ENCODE measurements at places on chromosomes 3 and 15. TPM values are rescaled to one million over a fixed set of nuclear protein-coding genes. Genes with fewer than 3 reads are reported as not detected.

Gene ZIC1
- not detected for total RNA-seq

Gene TCAIM
- 25.0 TPM for total RNA-seq

Gene CEP152
- total RNA-seq, result 8.3 TPM

Gene TERC
- 186 TPM for total RNA-seq

Gene FETUB
- total RNA-seq, result 9.0 TPM

Gene MRPL47
- 29.4 TPM for total RNA-seq

Gene PPM1L
- 14.9 TPM for total RNA-seq

Gene MYO5C
- total RNA-seq, result 23.8 TPM

Gene SH3GL3
- 0.57 TPM for total RNA-seq

Gene UACA
- total RNA-seq, result 18.3 TPM

Gene ACOX2
- total RNA-seq, result 14.1 TPM

Gene GOLGA8A
- 12.9 TPM for total RNA-seq

Gene ADAMTS9
- 5.2 TPM for total RNA-seq

Gene C2CD4A
- total RNA-seq, result 0.19 TPM

Gene BTLA
- total RNA-seq, result 0.57 TPM

Gene SST
- not detected for total RNA-seq

Gene VGLL4
- total RNA-seq, result 47.3 TPM

Gene ITGB5
- total RNA-seq, result 89.9 TPM

Gene OCA2
- 1.7 TPM for total RNA-seq

Gene ARRDC4
- 24.6 TPM for total RNA-seq

Gene MST1R
- total RNA-seq, result 5.4 TPM

Gene ITIH3
- 0.26 TPM for total RNA-seq

Gene COL6A5
- total RNA-seq, result 0.26 TPM

Gene UCN2
- total RNA-seq, result 2.6 TPM

Gene IL5RA
- total RNA-seq, result not detected

Gene KLF15
- 43.1 TPM for total RNA-seq

Data from esophagus squamous epithelium (tissue), 5 donors.